H4 (cell line): ENCODE measurements at places on chromosomes 2 and 18. TPM values are rescaled to one million over a fixed set of nuclear protein-coding genes. Genes with fewer than 3 reads are reported as not detected.

DSG2 gene
- 26.4 TPM in 2 replicates for total RNA-seq

TUBA3E gene
- 0.10 TPM in 1 of 2 replicates, not detected in the other for total RNA-seq

MLPH gene
- total RNA-seq, result 7.7 and 9.9 TPM in 2 replicates

DNA sequence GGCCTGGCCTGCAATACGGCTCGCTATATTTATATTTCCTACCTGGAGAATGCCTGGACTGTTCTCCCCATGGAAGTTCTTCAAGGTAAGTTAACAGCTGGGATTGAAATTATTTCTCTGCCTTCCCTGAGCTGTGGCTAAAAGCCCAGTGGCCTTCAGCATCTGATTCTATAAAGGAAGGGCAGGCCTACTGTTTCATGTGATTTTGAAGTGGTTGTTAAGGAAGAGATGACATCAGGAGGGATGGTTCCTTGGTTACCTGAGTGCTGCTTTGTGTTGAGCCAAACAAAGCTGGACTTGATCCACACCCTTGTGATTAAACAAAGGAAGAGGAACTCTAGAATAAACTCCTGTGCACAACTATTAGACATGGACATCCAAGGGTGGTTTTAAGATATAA, 61.6 kb downstream of the MFSD6 start:
- peak; percentile 68 for DNase-seq

- DNase-seq, result no peak
These were observed 38.5 kb downstream of the BOD1L2 start for GRCh38 chr18:57185434-57185833.

- no peak for DNase-seq
These were observed 16.7 kb upstream of the GTF2A1L start for GRCh38 chr2:48600917-48601316.

- DNase-seq, result no peak
These were observed 78.6 kb downstream of the ANKRD44 start for GRCh38 chr2:197232010-197232409.

DNA sequence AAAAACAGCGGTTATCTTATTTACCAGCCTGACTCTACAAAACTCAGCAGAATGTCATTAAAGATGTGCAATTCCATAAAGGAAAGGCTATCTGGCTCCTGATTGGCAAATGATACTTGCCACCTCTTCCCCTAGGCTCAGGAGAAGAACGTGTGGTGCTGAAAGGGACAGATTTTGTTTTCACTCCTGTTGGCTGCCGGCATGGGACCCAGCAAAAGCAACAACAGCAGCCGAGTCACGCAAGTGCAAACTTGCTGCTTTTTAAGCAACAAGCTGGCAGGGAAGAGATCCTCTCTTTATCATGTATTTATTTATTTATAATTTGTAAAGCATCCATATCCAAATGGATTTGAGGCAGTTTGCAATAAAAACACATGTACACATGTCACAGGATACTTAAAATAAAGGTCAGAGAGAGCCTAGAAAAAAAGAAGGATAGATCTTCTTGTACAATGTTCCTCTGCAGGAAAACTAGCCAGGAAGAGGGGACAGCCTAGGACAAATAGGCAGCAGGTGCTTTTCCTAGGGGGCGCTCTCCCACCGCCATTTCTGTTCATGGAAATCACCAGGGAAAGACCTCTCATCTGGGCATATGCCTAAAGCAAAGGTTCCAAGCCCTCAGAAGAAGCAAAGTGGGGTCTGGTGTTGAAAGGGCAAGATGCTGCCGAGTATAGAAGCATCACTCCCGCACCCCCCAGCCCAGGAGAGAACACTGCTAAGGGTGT, 799.3 kb downstream of the BCL11A start:
- no peak for DNase-seq

DNA sequence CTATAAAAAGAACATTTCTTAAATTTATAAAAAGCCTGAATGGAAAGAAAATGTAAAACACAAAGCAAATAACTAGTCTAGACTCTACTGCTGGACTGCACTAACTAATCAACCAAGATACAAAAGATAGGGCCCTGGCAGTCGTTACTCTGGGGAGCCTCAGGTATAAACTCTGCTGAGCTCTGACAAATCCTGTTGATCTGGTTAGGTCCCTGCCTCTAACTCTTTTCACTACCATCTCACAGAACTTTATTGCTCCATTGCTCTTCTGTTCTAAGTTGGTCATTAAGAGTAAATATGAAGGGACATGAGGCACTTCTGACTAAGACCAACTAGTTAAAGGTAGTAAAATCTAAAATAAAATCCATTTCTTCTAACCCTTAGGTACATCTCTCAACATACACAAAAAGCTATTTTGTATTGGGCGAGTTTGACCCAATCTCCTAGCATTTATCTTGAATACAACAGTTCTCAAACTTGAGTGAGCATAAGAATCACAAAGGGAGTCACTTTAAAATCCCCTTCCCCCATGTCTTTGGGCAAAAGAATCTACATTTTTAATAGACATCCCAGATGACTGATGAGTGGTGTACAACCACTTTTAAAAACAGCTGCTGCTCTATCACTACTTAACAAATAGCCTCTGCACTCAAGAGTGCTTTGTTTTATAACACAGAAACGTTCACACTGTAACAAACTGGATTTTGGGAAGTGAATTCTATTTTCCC, 2.5 kb downstream of the CHN1 start:
- DNase-seq, result no peak

DNA sequence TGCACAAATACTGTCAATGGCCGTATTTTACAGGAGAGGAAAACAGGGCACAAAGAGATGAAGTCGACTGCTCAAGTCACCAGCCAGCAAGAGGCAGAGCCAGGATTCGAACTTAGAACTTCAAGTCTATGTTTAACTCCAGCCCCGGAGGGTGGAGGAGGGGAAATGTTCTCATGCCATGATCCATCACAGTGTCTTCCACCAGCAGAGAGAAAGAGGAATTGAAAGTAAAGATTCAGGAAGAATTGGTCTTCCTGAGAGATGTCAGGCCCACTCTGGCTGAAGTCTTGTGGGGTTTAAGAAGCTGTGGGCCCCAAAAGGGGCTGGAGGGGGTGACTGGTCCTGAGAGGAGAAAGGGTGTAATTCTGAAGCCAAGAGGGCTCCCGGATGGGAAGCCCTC, 260.0 kb downstream of the TNS1 start:
- no peak for DNase-seq
